Sciatic nerve (tissue), 2 donors: ENCODE measurements at places on chromosomes 4 and X.

DNA sequence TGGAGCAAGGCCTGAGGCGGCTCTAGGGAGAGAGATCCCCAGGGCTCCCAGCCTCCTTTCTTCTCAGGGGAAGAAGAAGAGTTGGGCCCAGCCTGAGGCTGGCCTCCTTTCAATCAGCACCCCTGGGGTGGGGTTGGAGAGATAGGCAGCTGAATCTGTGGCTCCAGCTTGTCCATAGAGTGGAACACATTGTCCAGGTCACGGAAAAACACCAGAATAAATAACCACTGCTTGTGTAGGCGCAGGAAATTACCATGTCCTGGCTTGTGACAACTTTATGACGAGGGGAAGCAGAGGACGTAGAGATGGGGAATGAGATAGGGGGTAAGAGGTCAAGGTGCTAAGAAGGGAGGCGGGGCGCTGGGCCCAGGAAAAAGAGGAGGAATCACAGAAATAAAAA lies 80.8 kb upstream of the EFNB1 start:
- DNase-seq = no peak

DNA sequence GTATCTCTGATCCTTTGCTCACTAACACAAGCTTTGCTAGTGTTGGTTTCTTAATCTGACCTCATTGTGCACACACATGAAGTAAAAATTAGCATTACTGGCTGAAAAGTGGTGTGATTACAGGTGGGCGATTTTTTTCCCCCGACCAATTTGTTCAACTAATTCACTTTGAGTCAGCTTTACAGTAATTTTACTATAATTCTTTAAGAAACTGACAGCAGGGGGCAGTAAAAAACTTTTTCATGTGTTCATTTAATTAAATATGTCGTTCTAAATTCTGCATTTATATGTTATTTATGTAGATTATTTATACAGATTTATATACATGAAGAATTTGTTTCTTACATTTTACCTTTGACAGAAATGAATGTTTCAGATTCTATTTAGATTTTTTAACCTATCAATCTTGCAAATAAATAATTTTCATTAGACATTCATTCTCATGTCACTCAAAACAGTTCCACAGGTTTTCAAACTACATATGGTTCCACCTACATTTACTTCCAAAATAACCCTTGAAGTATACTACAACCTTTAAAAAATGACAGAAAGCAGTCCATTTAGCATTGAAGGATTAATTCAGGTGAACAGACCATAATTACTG lies 17.5 kb downstream of the PALLD start:
- DNase-seq = no peak

GRCh38 chr4:5788144-5788543 lies 77.1 kb downstream of the EVC start:
- DNase-seq = no peak

DNA sequence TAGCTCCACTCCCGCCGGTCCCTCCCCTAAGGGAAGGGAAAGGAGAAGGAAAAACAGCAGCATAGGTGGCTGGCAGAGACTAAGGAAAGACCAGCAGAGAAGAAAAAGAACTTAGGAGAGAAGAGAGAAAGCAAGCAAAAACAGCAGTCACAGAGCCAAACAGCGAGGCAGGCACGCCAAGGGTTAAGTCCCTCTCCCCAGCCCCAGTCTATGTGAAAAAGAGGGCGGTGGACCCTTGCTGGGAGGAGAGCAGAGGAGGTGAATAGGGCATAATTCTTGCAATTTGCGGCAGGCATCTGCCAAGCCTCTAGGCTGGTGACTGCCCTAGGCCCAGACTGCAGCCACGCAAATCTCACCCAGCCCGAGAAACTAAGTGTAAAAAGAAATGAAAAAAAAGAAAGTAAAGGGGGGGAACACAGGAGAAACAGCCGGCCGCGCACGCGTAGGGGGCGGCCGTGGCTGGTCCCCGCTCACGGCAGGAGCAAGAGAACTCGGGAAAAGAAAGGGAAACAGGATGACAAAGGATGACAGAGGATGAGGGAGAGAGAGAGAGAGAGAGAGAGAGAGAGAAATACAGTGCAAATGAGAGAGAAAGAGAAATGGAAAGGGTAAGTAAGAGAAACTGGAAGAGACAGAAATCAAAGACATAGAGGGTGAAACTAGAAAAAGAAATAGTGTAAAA lies 48.6 kb downstream of the MAGEA9 start:
- DNase-seq = no peak

DNA sequence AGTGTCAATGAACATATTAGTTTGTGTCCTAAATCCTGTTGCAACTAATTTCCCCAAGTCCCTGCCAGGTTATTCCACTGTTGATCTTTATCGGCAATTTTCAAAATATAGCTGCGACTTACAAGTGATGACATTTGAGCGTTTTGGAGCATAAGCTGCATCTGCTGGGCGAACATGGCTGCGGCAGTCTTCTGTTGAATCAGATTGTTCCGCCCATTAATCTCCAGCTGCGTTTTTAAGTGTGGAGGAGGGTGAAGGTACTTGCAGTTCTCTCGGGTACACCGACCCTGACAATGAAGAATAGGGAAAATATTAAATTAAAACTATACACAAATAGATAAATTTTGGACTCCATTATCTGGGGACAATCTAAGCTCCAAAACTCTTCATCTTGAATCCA lies 82.7 kb downstream of the MBNL3 start:
- DNase-seq = no peak

DNA sequence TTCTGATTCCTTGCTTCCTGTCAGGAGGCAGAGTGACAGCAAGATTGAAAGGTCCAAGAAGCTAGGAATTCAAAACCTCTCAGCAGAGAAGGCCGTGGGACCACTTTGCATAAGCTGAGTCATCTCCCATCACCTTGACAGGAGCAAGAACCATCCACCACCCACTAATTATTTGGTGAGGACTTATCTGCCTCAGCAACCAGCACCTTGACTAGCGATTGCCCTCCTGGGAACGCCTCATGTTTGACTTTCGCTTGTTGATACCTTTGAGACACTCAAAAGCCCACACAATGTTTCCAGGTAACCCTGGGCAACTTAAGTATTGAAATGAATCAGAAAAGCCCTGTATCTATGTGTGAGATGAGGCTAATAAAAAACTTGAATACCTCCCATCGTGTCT lies 233.5 kb upstream of the GYPA start:
- DNase-seq = no peak
